ENCODE measurements at places on chromosomes 4 and X. TPM values are rescaled to one million over a fixed set of nuclear protein-coding genes. Genes with fewer than 3 reads are reported as not detected.

DNA sequence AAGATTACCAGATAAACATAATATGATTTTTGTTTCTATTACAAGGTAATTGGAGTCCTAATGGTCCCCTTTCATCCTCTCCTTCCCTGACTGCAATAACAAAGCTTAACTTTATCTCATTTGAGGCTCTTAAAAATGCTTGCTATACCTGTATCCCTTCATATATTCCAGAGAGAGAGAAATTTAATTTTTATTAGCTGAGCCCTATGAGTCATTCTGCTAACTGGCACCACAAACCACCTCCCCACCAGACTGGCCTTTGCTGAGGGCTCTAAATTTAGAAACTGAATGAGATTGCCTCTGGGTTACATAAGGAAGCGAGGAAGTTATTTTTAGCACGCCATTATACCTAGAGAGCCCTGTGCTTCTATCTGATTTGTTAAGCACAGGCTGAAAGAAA is 27.4 kb downstream of the CBLL2 start:
- no peak for DNase-seq

MTTP gene
- 0.30 TPM for total RNA-seq

- DNase-seq = peak; percentile 37
Measured at GRCh38 chr4:92303621-92304027, at the start of gene GRID2. Gene GRID2, plus strand, starts transcription at chr4:92303966.

- DNase-seq = no peak
Measured at GRCh38 chr4:21835712-21836111, 112.9 kb downstream of the KCNIP4 start.

Measured in skin of body (tissue), 3 donors.